Ecto neural progenitor cell (in vitro differentiated cells): ENCODE measurements at places on chromosomes 7 and 10.

DNA sequence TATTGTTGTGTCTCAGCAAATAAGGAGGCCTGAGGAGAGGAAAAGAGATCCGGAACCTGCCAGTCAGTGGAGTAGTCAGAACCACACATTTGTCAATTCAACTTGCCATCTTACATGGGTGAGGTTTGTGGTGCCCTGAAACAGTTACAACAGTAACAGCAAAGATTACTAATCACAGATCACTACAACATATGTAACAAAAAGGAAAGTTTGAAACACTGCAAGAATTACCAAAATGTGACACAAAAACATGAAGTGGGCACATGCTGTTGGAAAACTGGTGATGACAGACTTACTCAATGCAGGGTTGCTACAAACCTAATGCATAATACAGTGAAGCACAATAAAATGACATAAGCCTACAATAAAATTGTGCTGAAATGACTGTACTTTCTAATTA, 89.4 kb downstream of the LRRN3 start:
- no peak for DNase-seq

- no peak for DNase-seq
Observed at GRCh38 chr7:45457591-45457990, 116.6 kb upstream of the ADCY1 start.

DNA sequence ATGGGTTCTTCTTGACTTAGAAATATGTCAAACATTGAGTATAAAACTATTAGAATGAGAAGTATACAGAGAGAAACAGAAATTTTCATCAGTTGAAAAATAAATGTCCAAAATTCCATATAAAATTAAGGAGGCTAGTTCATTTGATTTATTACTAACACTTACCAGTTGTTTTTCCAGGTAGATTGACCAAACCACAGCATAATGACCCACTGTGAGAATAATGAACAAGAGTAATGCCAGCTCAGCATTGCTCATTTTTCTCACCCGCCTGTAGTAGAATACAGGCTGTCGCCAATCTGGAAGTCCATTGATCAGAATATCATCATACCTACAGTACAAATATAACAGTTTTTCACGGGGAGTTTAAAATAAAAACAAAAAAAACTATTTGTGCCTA, 82.9 kb downstream of the DNAJC1 start:
- DNase-seq = no peak

GRCh38 chr10:103575416-103576075, 82.0 kb downstream of the NEURL1 start:
- no peak for DNase-seq

- DNase-seq = no peak
Observed at GRCh38 chr7:133534816-133535215, 281.9 kb downstream of the EXOC4 start.

DNA sequence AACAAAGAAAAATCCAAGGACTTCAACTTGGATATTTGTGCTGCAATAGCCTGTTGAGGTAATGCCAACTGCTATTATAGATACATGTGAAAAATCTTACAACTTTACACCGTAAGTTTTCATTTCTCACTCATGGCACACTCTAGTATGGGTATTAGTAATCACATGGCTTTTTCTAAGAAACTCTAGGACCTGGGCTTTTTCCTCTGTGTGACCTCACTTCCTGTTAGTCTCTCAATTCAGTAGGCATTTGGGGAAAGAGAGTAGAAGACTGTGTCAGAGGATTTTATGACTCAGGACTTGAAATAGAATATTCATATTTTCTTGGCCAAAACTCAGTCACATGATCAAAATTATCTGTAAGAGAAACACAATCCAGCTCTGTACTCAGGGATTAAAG, 1049.9 kb downstream of the REEP3 start:
- no peak for DNase-seq

- no peak for DNase-seq
Observed at GRCh38 chr10:34249634-34250033, 565.5 kb downstream of the PARD3 start.

DNA sequence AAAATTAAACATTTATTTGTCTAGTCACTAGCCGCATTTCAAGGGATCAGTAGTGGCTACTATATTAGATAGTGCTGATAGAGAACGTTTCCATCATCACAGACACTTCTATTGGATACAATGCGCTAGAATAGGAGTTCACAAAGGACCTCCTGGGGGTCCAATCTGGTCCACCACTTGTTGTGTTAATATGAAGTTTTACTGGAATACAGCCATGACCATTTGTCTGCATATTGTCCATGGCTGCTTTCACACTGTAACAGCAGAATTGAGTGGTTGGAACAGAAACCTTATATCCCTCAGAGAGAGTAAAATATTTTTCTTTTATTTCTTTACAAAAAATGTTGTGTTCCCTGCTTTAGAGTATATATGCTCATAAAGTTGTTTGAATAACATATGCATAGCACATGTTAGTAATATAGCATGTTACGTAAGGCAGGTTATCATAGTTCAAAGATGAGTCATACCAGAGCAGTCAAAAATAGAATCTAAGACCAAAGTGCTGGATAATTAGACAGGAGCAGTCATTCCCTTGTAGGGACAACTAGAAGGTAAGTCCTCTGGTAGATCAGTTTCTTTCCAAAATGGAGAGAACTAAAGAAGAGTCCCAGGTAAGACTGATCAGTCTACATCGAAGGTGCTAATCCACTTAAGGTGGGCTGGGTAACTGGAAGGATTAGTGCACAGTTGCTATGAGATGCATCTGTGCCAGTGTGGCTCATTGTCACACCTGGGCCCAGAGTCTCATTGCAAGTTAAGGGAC, 14.9 kb downstream of the BZW2 start:
- DNase-seq = no peak
